ENCODE measurements at places on chromosomes 12 and 14.
A peak's percentile ranks its signal among the peaks of the same experiment; 100 is the strongest.

DNA sequence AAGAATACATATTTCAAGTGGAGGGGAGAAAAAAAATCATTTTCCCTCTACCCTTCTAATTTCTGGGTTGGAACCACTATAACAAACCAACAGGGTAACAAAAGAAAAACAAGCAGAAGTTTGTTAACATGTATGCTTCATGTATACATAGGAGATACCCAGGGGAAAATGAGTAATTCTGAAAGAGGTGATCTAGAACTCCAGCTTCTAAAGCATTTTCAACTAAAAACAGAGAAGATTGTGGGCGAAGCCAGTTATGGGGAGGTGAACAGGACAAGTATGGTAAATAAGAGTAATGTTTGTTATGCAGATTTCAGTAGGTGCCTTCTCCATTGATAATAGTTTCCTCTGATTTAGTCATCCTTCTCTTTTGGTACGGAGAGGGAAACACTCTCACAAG is 16.7 kb downstream of the FNTB start:
- DNase-seq, result no peak

GRCh38 chr12:117342247-117342646 is 19.2 kb downstream of the NOS1 start:
- no peak for DNase-seq

GRCh38 chr14:62645649-62646048 is 399.6 kb downstream of the KCNH5 start:
- no peak for DNase-seq

DNA sequence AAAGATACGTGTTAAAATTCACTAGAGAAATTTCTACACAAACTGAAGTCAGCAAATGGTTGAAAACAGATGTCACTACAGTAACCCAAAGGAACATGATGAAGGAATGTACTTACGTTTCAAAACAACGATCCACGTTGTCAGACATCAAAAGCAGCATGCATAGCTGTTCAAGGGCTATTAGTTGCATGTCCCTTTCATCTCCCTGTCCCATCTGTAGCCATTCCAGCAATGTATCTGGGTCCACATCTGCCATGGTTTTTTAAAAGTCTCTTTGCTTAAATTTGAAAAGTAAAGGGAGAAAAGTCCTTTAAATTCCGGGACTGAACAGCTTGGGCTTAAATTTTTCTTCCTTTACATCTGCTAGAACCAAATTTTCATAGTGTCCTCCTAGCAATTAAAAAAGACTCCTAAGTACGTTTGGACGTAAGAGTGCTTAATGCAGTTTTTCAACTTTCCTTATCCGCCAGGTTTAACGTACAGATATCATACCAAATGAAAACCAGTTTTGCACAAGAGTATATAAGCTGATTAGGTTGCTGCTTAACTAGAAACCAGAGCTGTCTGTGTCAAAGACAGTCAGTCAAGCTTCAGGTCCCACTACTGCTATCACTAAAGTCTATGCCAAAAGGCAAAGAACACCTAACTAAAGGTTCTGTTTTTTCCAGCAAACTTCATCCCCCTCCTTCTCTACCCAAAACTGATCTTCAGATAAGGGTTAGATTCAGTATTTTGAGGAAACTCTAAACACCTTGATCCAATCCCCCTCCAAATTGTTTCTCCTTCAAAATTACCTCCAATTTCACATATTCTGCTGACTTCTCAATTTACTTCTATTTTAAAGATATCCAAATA is 1.7 kb downstream of the HECTD1 start:
- peak; percentile 26 for DNase-seq

DNA sequence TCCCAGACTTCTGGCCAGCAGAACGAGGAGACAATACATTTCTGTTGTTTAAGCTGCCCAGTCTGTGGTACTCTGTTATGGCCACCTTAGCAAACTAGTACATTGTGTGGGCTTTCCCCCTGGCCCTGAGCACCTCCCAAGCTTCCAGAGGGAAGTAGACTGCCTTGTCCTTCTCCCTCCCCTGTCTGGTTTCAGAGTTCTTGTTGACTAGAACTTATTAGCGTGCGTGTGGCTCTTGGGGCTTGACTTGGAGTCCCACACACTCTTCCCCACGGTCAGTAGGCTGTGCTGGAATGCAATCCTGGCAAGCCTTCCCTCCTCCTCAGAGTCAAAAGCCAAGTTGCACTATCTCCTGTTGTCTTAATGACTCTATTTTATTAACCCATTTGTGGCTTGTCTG is 27.7 kb downstream of the FBLN5 start:
- DNase-seq, result no peak

DNA sequence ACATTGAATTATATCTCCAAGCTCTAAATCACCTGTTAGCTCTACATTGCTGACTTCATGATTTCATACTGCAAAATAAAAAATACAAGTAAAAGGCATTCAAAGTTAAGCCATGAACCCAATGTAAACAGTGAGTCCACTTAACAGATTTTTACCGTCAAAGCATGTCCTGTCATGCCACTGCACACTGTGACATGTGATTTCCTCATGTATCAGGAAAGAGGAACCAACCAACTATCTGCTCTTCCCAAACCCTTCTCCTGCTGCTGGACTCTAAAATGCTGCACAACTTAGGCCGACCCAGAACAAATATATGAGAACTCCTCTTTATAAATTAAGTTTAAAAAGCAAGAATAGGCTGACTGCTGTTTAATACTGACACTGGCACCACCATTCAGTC is 37.5 kb downstream of the TM7SF3 start:
- DNase-seq, result no peak

DNA sequence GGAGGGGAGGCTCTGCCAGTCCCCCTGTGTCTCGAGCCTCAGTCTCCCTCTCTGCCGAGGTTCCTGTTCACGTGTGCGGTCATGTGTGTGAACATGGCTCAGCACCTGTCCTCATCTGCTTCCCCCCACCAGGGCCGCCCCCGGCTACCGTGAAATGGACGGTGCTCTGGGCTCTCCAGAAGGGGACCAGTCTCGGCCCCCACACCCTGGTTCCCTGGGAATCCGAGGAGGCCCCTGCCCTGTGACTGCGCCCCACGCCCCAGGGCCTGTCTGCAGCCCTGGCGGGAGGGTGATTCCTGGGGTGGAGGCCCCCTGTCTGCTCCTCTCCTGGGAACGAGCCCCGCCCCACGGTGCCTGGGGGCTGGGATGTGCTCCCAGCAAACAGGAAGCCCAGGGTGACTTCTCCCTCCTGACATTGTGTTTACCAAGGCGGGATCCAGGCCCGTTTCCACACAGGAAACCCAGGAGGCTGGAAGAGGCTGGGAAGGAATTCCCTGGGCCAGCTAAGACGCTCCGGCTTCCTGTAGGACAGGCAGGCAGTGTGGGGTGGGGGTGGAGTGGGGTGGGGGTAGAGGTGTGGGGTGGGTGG is 46.6 kb downstream of the KIF26A start:
- DNase-seq, result no peak

GRCh38 chr12:47206450-47207339 is 126.9 kb upstream of the AMIGO2 start:
- DNase-seq, result no peak

DNA sequence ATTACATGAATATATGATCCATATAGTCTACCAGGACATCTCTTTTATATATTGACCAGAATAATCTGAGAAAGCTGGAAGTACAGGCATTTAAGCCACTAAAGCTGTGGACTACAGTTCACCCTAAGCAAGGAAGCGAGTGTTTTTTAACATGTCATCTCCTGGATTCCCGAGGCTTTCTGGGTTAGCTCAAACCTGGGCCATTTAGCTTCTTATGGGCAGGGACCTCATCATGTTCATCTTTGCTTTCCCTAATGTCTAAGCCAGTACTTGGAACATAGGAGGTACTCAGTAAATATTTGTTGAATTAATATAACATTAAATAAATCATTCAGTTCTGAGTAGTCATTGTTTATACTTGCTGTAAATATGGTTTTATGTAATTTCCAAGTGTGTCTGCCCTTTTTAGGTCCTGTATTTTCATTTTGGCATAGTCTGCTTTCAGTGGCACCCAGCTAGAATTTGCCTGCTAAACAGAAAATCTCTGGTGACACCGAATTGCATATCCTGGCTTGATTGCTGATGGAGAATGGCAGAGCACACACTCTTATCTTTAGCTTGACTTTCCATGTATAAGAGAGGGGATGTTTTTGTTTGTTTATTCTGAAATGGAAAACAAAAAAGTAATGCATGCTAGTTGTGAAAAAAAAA is 344.5 kb downstream of the ZFP36L1 start:
- no peak for DNase-seq

GRCh38 chr14:36905272-36905888 is 243.7 kb downstream of the PAX9 start:
- DNase-seq, result no peak

DNA sequence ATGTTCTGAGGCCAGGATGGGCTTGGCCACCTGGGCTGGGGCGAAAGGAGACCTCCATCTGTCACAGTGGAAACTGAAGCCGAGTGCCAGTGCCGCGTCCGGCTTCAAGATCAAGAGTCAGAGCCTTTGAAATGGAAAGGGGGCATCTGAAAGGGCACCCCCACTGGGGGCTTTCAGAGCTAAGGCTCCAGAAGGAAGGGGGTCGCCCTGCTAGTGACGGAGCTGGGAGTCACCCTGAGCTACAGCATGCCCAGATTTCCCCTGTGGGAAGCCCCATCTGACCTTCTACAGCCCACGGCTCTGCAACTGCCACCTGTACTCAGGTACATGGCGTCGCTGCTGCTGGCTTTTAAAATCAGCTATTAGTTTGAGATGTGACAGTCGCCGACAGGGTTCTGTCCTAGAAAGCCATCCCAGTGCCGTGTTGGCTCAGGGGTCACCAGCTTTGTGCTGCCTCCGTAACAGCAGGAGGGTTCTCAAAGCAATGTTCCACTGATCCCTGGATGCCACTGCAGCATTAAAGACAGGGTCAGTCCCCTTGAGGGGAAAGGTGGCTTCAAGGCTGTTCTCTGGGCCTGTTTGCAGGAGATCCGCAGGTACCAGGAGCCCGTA is 31.5 kb downstream of the CCNK start:
- no peak for DNase-seq

GRCh38 chr12:57720606-57721595 is 17.6 kb downstream of the AGAP2 start:
- DNase-seq, result no peak

- no peak for DNase-seq
Observed at GRCh38 chr12:81991868-81992267, 232.7 kb upstream of the PPFIA2 start.

DNA sequence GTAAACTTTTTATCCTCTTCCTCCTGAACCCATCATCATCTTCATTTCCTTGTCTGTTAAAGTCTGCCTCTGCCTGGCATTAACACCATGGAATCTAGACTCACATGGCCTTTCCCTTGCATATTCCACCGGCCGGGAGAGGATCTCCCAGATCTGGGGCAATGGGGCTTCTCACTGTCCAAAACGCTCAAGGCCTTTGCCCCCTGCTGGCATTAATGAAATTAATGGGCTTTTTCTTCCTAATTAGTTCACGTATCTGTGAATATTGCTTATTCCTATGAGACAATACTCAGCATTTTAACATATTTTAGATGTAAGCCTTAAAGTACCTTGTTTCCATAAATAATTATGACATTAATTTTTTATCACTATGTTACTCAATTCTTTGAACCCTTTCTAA is 42.9 kb upstream of the CAPRIN2 start:
- DNase-seq, result no peak

- no peak for DNase-seq
Observed at GRCh38 chr14:51575349-51576116, 76.2 kb upstream of the FRMD6 start.

DNA sequence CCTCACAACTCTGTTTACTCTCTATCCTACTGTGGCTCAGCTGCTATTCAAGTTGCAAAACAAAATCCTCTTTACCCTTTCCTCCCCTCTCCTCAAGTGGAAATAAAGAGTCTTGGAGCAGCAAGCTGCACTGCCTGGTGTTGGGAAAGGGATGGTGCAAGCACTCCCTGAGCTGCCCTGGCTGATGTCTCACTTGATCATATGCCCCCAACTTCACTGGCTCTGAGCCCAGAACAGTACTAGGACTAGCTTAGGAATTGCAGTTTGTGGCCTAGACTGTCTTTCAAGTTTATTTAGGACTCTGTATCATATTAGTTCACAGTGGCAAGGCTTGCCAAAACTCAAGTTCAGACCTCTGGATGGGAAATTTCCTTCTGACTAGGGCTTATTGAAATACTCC is 1683.8 kb upstream of the SEL1L start:
- no peak for DNase-seq

- no peak for DNase-seq
Observed at GRCh38 chr12:132196038-132196872, 52.0 kb downstream of the NOC4L start.

DNA sequence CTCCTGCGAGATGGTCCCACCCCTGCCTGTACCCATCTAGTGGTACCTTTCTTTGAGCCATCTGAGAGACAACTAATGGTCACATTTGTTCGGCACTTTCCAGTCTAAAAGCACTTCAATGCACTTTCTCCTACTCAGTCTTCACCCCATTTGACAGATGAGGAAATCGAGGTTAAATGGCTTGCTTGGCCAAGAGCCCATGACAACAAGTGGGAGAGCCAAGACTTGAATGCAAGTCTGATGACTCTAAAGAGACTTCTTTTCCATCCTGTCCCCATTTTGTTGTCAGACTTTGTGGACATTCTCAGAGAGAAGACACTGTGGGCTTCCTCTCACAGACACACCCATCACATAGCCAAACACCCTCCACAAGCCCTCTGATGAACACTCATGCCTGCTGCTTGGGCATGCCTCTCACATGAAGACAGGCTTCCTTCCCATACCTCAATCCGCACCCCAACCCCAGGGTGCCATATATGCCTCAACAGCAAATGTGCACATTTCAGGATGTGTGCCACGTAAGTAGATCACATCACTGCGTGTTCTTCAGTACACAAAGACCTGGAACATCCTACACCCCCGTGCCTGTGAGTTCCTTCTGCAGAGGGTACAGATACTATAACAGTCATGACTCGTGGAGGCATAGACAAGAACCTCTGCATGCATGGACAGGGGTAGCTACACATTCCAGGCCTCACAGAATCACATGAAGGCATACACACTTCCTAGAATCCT is 805 bp downstream of the MYH7 start:
- no peak for DNase-seq

Measured in ACHN (cell line).